ENCODE measurements at places on chromosomes 4 and X. TPM values are rescaled to one million over a fixed set of nuclear protein-coding genes. Genes with fewer than 3 reads are reported as not detected.

DNA sequence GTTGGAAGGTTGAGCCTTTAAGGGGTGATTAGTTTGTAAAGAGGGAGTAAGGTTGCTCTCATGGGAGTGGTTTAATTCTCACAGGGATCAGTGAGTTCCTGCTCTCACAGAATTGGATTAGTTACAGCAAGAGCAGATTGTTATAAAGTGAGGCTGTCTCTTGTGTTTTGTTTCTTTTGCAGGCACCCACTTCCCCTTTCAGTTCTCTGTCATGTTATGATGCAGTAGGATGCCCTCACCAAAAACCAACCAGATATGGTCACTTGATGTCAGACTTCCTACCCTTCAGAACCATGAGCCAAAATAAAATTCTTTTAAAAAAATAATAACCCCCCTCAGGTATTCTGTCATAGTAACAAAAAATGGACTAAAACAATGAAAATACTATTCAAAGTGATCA lies 19.9 kb upstream of the IGSF1 start:
- no peak for DNase-seq

DNA sequence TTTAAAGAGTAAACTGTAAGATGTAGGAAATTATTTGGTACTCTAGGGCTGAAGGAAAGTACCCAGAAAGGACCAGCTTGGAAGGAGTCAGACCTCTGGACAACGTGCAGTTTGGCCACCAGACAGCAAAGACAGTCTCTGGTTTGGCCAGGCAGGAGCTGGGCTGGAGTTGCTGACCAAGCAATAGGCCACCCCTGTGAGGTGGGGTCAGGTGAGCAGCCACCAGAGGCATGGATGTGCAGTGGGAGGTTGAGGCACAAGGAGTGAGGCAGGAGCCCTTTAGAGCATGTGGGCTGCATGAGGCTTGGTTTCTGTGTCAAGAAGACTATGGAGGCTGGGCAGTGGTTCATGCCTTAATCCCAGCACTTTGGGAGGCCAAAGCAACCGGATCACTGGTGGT lies 17.7 kb upstream of the MRFAP1 start:
- DNase-seq = no peak

- no peak for DNase-seq
Measured at GRCh38 chr4:125734504-125734903, 419.7 kb downstream of the FAT4 start.

- no peak for DNase-seq
Measured at GRCh38 chr4:121216461-121216860, 52.3 kb upstream of the TNIP3 start.

The FAM241A gene
- total RNA-seq = 1.2 TPM

DNA sequence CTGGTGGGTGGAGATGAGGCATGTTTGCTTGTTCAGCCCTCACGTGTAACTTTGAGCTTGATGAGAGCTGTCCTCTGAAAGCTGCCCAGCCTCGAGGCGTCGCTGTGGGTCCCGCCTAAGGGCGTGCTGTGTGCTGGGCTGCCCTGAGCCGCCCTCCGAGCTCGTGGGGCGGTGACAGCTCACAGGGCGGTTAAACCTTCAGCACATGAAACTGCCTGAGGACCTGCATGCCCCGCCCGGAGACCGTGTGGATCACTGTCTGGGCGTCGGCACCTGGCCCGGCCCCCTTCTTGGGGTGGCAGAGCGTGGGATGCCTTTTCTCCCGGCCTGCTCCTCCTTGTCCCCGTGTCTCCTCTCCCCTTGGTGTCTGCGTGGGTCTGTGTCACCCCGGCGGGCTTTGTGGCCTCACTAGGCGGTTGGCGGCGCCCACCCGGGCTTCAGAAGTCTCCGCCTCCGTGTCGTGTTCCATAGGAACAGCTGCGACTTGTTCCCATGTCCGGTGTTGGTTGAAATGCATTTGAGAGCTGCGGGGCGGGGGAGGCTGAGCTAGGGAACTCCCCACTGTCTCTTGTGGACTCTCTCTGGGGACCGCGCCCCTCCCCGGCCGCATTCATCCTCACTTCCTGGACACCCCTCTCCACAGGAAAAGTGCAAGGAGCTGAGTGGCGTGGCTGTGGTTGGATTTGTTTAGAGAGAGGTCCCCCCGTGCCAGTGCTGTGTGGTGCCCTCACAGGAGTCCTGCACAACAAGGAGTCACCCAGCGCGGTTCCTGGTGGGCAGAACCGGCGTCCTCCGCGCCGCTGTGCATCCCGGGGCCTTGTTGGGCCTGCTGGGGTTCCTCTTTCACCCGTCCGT lies 6.8 kb downstream of the AKAP17A start:
- DNase-seq = no peak

- DNase-seq = no peak
Measured at GRCh38 chr4:105679186-105679585, 29.3 kb downstream of the INTS12 start.

The TCEANC gene
- total RNA-seq = 7.3 TPM

The HDX gene
- 3.1 TPM for total RNA-seq

The CT55 gene
- total RNA-seq = not detected

DNA sequence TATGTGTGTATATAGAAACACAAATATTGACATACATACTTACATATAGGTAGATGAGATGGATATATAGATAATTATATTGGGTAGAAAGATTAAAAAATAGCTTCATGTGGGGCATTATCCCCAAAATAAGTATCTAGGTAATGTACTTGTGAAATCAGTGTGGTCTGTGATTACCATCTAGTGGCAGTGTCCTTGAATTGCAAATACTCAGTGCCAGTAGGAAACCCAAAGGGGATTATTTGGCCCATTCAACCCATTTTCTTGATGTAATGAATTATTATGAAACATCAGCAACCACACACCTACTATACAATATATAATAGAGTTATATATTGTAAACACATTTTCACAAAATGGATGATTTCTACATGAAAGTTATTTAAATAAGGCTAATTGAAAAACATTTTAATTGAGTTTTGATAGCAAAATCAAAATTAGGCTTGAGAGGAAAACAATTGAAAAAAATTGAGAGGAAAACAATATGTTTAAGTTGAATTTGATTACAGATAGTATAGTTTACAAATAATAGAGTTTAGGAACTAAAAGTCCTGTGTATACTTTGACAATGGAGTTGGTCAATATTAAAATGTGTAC lies 389.4 kb downstream of the GALNTL6 start:
- peak; percentile 16 for DNase-seq

The FREM3 gene
- not detected for total RNA-seq

DNA sequence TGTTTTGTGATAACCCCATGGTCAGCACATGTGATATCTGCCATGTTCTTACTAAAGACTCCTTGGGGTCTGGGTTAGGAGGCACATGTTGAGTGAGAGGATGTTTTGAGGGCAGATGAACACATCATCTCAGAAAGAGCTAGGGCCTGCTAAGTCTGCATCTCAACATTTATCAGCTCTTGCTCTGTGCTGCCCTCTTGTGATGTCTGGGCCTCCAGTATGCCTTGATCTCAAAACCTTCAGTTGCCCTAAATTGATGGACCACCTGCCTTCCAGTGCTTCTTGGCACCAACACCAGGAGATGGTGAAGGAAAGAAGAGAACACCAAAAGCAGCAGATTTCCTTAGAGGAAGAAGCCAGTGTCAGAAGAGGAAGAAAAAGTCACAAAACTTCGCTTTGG lies 22.5 kb downstream of the MID1 start:
- peak; percentile 47 for DNase-seq

- DNase-seq = peak; percentile 3
Measured at GRCh38 chrX:65035446-65035770, 59.2 kb upstream of the ZC4H2 start.

DNA sequence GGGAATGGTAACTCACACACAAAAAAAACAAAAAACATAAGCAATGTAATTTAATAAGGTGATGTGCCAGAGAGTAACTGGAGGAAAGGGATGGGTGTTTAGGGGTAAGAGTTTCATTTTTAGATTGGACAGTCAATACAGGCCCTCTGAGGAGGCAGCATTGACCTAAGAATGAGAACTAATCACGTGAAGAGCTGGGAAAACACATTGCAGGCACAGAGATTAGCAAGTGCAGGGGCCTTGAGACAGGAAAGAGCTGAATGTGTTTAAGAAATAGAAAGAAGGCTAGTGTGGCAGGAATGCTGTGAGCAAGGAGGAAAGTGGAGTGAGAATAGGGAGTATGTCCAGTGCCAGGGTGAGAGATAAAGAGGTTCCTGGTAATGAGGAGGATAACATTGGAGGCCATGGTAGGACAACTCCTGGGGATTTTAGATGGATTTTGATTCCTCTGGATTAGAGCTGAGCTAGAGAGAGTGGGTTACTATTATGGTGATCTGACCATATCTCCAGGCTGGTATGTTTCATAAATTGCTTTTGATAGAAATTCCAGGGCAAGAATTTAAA lies 17.6 kb downstream of the PDLIM5 start:
- DNase-seq = no peak

DNA sequence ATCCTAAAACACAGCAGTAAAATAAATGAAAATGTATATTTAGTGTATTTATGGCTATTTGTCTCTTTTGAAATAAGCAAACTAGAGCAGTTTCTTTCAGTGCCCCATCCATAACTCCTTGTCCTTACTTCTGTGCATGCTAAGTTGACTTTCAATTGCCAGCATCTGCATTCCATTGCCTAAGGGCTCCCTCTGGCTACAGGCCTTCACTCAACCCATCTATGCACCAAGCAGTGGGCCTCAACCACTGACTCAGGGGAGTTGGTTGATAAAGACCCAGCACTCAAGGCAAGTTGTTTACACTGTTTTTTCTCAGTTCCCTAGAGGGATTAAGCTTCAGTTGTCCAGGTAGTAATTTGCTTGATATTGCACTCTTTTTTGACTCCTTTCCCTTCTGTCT lies 265.7 kb downstream of the IQCM start:
- DNase-seq = peak; percentile 13

DNA sequence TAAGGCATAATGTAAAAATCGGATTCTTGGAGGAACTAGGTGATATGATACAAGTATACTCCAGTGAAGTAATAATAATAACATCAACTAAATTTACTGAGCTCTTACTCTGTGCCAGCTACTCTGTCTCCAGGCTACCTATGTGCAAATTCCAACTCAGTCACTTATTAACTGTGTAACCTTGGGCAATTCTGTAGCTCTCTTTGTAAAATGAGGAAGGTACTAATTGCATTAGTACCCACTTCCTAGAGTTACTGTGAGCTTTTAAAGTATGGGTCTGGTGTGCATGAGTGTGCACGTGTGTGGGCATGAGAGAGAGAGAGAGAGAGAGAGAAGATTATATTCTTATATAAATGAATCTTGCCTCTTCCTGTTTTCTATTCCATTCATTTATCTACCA lies 169.9 kb downstream of the KCNIP4 start:
- no peak for DNase-seq

The VCX2 gene
- not detected for total RNA-seq

DNA sequence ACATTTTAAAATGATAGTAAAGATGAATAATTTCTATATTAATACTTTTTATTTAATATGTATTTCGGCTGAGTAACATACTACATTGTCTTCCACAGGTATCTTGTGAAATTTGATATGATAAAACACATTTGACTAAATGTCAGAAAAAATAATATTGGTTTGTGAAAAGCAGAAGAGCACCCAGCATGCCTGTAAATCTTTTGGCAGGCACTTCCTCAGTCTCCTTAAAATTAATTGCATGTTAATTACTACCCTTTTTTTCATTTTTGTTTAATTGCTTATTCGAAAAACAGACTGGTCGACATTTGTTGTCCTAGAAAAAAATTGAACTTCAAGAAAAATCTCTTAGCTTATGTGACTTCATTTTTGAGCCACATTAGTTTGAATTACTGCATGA lies 40.6 kb downstream of the CLCN3 start:
- no peak for DNase-seq

Data from fibroblast of lung (primary cell).